ENCODE measurements at places on chromosomes 16 and 17.
A peak's percentile ranks its signal among the peaks of the same experiment; 100 is the strongest.

GRCh38 chr17:4721203-4722135 is 9.8 kb upstream of the MED11 start:
- no peak for DNase-seq

DNA sequence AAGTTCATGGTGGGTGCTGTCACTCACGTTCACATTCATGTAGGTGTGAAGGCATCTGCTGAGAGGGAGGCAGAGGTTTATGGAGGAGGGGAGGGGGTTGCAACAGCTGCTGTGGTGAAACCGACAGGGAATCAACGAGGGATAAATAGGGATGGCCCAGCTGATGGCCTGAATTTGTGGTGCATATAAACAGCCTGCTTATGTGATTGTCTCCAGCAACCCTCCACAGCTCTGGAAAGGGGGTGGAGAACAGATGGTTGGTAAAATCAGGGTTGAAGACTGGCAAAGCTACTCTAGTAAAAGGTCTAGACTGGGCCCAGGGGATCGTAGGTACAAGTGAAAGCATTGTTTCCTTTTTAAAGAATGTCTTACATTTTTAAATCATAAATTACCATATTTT is 53.7 kb downstream of the IQCK start:
- DNase-seq: no peak

DNA sequence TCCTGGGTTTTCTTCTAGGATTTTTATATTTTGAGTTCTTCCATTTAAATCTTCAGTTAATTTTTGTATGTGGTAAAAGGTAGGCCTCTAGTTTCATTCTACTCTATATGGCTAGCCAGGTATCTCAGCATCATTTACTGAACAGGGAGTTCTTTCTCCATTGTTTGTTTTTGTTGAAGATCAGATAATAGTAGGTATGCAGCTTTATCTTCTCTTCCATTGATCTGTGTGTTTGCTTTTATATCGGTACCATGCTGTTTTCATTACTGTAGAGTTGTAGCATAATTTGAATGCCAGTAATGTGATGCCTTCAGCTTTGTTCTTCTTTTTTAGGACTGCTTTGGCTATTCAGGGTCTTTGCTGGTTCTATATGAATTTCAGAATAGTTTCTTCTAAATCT is 77.3 kb downstream of the USP22 start:
- no peak for DNase-seq

- no peak for DNase-seq
Measured at GRCh38 chr17:39402890-39403605, 1.6 kb upstream of the FBXL20 start.

- DNase-seq: no peak
Measured at GRCh38 chr16:50393416-50393815, 24.6 kb upstream of the BRD7 start.

- DNase-seq: no peak
Measured at GRCh38 chr17:29060475-29060874, 17.5 kb downstream of the PIPOX start.

GRCh38 chr17:45895969-45896785 is 1.8 kb downstream of the MAPT start:
- DNase-seq: peak; percentile 47

DNA sequence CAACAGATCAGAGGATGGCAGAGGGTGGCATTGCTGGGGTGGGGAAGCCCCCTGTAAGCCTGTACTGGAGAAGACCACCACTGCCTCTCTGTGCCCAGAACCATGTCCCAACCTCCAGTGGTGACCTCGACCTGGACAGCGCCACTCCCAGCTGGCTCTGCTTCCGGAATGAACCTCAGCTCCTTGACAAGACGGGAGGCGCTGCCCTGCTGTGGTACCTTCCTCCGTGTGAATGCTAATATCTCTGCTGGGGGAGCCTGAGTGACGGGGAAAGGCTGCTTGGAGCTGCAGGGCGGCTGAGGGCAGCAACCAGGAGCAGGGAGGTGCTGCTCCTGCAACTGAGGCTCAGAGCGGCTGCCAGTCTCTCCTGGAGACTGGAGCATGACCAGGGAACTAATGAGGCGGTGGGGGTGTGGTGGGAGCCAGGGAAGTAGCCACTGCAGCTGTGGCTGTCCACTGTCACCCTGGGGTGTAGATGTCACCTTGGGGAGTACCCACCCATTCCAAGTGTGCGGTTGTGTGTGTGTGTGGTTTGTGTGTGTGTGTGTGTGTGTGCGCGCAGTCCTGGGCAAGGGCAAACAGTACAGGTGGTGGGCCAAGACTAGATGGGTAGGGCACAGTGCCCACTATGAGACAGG is 6.2 kb downstream of the PRCD start:
- DNase-seq: no peak

- no peak for DNase-seq
Measured at GRCh38 chr17:72005332-72006163, 115.3 kb upstream of the SOX9 start.

- no peak for DNase-seq
Measured at GRCh38 chr16:53506254-53506653, 3.2 kb upstream of the AKTIP start.

DNA sequence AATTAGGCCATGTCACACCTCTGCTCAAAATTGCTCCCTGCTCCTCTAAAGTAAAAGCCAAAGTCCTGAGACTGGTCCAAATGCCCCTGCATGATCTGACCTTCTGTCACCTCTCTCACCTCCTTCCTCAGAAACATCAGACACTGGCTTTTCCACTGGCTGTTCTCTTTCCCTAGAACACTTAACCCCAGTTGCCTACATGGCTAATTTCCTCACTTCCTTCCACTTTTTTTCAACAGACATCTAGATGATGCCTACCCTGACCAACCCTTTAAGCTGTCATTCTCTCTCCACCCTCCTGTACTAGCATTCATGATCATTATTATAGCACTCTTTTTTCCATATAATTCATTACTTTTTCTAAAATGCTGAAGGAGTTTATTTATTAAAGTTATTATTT is 31.0 kb downstream of the CCT6B start:
- DNase-seq: no peak

- DNase-seq: no peak
Measured at GRCh38 chr17:57331423-57331822, 75.1 kb downstream of the MSI2 start.

DNA sequence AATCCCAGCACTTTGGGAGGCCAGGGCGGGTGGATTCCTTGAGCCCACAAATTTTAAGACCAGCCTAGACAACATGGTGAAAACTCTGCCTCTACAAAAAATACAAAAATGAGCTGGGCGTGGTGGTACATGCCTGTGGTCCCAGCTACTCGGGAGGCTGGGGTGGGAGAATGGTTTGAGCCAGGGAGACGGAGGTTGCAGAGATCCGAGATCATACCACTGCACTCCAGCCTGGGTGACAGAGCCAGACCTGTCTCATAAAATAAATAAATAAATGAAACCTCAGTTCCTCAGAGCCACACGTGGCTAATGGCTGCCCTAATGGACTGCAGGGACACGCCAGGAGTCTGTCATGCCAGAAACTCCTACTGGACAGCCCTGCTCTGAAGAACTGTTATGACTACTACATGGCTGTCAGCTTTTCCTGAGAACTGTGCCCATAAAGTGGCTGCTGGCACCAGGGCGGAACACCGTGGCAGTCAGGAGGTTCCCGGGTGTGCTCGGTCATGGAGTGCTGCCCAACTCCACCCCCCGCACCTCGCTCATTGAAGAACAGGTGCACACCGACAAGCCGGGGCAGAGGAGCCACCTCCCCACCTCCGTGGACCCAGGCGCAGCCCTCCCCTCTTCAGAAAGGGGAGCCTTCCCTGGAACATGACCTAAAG is 4.3 kb downstream of the TMEM11 start:
- no peak for DNase-seq

DNA sequence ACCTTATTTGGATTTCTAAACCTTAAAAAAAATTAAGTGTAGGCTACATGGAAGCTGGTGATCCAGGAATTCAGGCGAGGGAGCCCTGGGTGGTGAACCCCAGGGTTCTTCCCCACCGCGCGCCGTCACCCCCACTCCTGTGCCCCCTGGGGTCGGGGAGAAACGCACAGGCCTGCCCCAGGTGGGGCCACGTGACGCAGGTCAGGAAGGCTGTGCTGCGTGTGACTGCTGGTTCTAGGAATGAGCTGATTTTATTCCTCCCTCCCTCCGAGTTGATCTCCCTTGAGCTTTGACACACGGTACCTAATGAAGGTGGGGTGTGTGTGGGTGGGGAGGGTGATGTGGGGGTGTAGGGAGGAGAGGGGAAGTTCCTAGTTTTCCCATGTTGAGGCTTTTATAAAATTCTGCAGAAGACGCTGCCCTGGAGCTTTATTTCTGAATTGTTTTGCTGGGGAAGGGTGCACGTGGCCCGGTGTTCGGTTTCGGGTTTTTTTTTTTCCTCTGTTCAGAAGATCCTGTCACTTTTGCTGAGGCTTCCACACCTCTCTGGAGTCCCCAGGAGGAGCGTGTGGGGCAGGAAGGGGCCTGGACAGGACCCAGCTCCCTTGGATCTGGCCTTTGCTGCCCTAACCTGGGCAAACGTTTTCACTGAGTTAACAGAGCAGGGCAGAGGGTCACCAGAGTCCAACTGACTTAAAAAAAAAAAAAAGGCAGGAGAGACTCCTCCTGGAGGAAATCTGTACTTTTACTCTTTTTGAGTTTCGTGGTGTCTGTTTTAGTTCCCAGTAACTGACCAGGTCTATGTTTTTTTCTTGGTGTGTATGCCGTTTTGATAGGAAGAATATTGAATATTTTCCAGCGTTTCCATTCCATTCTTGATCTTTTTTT is 55.8 kb upstream of the GSE1 start:
- DNase-seq: peak; percentile 51

DNA sequence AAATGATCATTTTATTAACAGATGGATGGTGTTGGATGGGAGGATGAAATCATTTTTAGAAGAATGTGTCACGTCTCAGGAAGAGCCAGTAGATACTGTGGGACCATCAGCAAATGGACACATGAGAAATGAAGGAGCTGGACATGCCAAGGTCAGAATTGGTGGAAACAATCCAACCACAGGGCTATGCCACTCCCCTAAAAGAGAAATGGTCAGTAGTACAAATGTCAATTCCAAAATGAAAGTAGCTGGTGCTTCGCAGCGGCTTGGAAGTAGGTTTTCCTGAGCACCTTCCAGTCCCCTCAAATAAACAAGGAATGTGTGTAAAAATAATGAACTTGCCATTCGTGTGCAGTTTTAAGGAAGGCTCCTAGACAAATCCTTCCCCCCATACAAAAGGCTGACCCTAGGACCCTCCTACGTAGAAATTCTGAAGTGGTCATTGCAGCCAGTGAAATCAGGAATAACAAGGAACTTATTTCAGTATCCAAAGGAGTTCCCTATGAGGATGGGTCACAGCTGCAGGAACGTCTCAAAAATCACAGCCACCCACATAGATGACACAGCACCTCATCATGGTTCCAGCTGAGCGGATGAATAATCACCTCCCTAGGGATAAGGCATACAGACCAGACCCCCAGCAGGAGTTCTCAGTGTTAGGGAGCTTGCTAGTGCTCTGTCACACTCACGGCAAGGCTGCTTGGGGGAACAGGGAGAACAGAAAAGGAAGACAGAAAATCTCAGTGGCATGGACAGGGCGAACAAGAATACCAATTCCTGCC is 239.2 kb downstream of the HS3ST3A1 start:
- no peak for DNase-seq

- DNase-seq: no peak
Measured at GRCh38 chr17:68439656-68440290, 17.5 kb downstream of the WIPI1 start.

DNA sequence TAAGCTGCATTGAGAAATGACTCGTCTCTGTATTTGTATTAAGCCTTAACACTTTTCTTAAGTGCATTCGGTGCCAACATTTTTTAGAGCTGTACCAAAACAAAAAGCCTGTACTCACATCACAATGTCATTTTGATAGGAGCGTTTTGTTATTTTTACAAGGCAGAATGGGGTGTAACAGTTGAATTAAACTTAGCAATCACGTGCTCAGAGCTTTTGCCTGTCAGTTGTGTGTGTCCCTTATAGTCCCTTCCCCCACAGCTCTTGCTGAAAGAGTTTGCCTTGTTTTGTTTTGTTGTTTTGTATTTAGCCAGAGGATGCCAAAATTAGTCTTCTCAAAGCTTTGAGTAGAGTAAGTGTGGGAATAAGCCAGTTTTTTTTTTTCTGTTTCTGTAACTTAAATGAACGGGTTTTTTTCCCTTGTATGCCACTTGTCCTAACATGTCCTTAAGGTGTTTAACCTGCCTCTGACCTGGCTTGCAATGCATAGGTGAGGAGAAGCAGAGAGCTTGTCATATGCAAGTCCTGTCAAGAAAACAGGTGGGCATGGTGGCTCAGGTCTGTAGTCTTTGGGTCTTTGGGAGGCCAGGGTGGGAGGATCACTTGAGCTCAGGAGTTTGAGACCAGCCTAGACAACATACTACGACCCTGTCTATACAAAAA is 4.6 kb upstream of the MAPK8IP3 start:
- DNase-seq: no peak

DNA sequence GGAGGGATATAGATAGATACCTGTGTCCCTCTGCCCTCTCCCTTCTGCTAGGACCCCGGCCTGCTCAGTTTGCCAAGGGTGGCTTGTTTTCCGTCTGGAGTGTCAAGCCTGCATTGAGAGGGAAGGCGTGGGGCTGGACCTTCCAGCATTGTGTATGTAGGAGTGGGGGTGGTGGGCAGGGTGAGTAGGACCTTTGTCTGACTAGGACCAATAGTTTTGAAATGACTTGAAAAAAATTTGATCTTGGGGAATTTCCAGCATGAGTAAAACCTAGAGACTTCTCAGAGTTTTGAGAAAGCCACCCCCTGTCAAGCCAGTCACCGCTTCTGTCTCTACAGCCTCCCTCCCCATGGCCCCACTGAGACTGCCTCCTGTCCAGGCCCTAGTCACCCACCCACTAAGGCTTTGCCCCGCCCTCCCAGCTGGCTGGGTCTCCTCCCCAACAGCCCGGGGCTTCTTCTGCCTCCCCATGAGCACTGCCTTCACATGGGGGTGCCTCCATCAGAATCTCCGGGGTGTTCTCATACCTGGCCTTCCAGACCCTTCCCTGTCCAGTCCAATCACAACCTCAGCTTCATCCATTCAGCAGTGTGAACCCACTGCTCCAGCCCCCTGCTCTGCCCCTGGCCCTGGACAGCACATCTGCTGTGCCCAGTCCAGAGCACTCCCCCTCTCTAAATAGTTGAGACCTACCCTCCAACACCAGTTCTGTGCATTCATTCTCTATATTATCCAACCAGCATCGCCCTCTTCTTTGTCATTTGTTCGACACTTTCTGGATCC is 207.0 kb downstream of the MSI2 start:
- peak; percentile 91 for DNase-seq

GRCh38 chr16:10817963-10818941 is at the start of gene TVP23A:
TVP23A (minus strand) TSS chr16:10818794; CDS start chr16:10818493, 301 bp downstream.
- no peak for DNase-seq

GRCh38 chr17:74825952-74826719 is 33.5 kb downstream of the GRIN2C start:
- no peak for DNase-seq

- peak; percentile 43 for DNase-seq
Measured at GRCh38 chr17:34892461-34893249, 68.6 kb downstream of the CCT6B start.

DNA sequence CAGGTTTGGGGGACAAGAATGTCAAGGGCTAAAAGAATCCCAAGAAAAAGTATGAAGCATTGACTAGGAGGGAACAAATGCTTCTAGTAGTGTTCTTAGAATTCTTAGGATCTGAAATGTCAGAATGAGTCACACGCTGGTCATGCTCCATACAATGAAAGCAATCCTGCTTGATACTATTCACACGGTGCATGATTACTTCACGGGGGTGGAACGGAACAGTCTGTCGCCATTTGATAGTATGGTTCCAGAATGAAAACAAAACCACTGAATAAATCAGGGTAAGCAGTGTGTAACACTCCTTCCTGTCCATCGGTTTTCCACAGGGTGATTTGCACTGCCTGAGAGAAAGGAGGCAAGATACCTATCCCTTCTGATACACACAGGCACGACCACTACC is 22.9 kb upstream of the YWHAE start:
- DNase-seq: no peak

All from activated T-cell treated with anti-CD3 and anti-CD28 coated beads, Interleukin-2, amount 50 U/mL, for 48 hours (primary cell).